ENCODE measurements at places on chromosomes 4 and X.
A peak's percentile ranks its signal among the peaks of the same experiment; 100 is the strongest.

DNA sequence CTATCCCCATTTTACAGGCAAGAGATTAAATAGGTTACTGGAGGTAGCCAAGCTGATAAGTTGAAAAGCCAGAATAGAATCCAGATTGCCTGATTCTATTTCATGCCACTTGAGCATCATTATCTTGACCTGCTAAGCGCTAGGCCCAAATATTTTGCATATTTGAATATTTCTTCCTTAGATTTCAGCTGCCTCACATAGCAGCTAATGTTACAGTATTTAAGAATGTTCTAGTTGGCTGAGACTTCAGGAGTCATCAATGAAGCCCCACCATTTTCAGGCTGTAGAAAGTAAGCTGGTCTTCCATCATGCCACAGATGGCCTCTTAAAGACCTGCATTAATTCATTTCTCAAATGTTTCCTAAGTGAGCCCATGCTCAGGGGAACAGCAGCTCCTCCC, 121.4 kb downstream of the SHROOM3 start:
- no peak for DNase-seq

- no peak for DNase-seq
These were observed 79.1 kb downstream of the NYX start for GRCh38 chrX:41526271-41526670.

- no peak for DNase-seq
These were observed 27.2 kb downstream of the OCIAD1 start for GRCh38 chr4:48858130-48858529.

DNA sequence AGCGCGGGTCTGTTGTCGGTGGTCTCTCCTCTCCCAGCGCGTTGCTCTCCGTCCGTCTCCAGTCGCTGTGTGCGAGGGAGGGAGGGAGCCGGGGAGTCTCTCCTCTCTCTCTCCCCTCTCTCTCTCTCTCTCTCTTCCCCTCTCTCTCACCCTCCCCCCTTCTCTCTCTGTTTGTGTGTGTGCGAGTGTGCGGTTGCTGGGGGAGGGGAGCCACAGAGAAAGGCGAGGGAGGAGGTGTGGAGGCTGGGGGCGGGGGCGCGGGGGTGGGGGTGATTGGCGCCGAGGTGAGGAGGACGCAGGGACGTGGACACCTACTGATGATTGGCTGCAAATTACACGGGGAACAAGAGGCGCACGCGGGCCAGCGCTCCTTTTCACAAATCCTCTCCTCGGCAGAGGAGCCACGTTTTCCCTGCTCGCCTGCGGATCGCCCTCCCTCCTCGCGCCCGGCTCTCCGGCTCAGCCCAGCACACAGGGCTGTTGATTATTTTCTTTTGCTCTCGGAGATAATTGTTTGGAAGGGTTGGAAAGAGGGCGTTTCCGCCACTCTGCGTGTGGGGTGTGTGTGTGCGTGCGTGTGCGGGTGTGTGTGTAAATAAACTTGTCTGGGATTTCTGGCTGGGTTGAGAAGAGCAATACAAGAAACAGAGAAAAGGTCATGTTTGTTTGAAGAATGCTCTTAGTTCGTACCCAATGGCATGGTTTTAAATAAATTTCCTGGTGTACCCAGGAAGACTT, at the start of gene CXXC4:
Gene CXXC4, minus strand, starts transcription at position 73 of the 738 bp plus-strand sequence. CDS start 3,092 bp downstream, outside the sequence.
- peak; percentile 25 for DNase-seq

DNA sequence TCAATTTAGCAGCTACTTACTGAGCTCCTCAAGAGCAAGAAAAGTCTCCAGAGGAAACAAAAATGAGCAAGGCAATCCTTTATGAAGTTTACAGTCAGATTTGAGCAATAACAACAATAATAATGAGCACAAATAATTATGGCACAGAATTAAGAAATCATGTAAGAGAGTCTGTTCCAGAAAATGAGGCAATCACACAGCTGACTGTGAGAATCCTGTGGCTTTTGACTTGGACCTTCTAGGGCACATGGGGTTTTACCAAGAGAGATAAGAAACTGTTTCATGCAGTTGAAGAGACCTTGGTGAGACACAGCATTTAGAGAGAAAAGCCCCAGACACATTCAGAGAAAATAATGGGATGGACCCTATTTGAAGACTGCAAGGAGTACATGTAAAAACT, 362.6 kb upstream of the MAGEB2 start:
- no peak for DNase-seq

DNA sequence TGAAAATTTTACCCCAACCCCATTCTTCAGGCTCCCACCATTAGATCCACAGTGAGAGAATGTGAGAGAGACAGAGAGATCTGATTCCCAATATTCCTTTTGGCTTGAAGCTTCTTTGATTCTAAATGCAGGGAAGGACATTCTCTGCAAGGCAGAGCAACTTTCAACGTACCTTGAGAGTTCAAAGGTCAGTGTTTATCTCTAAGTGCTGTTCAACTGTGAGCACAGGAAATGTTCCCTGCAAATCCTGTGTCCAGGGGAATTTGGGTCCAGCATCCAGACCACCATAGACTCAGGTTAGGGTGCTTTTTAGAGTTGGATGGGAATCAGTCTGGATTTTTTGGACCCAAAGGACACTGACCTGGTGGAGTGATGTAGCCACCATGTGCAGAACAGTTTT, 97.4 kb downstream of the NHS start:
- no peak for DNase-seq

DNA sequence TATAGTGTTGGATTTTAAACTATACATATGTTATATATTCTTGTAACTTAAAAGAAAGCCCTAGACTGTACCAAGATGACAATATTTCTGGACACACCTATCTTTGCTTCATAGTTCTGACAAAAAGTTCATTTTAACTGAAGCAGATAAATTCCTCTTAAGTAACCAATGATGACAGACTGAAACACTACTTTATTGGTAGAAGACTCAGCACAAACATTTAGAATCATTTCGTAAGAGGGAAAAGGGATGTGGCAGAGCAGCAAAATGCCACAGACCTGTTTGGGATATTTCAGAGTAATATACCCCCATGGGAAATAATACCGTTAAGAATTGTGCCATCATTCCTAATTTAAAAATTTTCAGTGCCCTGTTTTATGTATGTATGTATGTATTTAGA, 56.2 kb downstream of the APOO start:
- DNase-seq, result no peak

DNA sequence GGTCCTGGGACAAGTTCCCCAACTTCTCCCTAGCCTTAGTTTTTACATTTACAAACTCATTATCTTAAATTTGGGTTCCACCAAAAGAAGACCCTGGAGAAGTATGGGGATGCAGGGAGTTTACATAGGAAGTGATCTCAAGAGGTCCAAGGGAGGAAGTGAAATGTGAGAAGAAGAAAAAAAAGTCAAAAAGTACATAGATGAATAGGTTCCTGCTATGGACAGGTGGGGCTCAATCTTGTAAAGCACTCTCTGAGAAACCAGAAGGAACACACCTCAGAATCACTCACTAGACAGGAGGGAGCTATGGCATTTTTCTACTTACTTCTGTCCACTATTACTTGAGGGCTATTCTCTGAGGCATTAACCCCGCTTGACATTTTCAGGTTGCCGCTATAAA, 56.6 kb downstream of the ARHGAP6 start:
- DNase-seq, result no peak

- DNase-seq, result no peak
These were observed 49.3 kb downstream of the CBR4 start for GRCh38 chr4:168960716-168961115.

GRCh38 chr4:168863719-168864647, 146.1 kb downstream of the CBR4 start:
- DNase-seq, result no peak

DNA sequence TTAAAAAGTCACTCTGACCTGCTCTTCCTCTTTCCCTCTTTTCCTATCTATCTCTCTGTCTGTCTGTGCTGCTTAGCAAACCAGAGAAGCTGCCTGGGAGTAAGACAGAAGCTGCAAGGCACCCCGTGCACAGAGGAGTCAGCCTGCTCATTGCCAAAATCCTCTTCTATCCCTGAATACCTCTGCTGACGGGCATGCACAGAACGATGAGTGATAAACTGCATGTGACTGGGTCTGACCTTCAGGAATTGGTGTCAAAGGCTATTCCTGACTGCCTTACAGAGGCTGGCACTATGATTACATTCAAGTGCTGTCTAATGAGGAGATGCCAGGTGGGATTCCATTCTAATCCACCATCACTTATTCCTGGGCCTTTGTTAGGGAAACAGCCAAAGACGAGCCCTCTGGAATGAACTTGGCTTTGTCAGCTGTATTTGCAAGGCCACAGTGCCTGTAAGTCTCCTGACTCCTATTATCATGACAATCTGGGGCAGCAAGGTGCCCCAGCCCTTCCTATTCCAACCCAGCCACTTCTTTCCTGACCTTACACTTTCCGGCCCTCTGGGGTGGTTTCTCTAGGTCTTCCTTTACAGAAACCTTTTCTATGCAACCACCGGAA, 45.4 kb upstream of the CTAG2 start:
- DNase-seq, result no peak

DNA sequence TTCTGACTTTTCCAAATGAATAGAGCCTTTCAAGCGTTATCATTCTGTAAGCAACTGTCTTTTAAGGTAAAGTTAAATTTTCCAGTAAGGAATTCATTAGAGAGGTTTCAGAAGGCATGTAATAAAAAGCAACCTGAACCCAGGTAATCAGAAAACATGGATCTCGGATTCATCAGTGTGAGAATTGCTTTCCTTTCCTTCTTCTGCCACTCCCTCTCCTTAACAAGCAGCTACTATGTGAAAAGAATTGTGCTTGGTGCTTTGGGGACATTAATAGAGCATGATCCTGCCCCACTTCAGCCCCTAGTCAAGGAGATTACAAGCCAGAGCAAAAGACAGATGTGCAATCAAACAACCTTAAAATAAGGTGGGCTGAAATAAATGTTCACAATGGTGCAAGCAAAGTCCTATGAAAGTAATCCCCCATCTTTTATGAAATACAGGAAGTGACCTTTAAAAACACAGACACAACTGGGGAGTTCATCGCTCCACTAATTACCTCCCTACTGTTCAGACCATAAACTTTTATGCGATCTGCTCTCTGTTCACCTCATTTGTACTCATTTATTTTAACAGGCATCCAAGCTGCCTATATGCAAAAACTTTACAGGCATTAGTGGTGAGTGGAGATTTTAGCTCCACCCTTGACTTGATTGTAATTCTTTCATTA, 122.9 kb upstream of the RASGEF1B start:
- no peak for DNase-seq

DNA sequence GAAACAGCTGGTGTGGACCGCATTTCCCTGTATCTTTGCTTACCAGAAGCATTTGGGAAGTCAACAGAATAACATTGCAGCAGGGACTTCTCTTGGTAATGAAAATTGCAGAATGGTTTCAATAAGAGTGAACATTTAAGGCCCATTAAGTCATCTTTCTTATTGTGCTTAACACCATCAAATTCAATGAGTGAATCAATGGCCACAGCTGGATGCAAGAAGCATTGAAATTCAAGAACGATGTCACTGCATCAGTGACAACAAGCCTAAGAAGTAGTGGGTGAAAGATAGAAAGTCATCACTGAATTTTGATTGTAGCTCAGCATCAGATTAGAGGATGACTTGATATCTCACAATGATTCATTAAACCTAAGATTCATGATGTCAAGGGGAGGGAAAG, 93.9 kb upstream of the GPM6A start:
- no peak for DNase-seq

DNA sequence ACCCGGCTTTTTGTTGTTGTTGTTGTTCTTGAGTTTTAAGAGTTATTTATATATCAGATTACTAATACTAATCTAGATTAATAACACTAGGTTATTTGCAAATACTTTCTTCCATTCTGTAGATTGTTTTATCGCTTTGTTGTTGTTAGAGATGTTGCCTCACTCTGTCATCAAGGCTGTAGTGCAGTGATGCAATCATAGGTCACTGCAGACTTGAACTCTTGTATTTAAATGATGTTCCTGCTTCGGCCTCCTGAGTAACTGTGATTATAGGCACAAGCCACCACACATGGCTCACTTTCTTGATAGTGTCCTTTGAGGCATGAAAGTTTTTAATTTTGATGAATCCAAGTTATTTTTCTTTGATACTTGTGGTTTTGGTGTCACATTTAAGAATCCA, 129.0 kb downstream of the VSIG4 start:
- no peak for DNase-seq

DNA sequence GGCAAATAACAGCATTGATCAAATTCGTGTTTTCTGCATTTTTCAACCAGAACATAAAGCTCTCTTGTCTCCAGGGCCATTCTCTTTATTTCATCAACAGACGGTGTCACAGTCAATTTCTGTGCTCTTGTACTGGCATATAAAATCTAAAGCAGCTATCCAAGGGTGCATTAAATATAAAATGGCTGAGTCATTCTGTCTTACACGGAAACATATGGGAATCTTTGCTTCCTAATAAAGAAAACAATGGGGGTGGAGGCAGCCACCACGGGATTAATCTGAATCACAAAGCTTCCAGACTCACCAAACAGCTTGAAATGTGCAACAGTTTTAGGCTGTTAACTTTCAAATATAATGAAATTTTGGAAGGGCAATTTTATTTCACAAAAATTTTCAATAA, 132.6 kb downstream of the IL15 start:
- DNase-seq, result no peak

DNA sequence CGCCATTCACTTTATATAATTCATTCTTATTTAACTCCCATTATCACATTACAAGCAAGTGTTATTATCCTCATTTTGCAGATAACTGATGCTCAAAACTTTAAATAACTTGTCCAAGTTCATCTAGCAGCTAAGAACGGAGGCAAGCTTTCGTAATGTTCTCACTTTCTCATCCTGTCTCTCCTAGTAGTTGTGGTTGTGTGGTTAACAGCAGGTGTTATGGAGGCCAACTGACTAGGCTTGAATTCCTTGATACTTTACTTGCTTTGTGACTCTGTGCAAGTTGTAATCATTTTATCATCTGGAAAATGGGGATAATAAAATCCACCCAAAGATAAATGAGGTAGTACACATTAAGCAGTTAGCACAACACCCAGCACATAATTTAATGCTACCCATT, 109.9 kb upstream of the PTPN13 start:
- no peak for DNase-seq

DNA sequence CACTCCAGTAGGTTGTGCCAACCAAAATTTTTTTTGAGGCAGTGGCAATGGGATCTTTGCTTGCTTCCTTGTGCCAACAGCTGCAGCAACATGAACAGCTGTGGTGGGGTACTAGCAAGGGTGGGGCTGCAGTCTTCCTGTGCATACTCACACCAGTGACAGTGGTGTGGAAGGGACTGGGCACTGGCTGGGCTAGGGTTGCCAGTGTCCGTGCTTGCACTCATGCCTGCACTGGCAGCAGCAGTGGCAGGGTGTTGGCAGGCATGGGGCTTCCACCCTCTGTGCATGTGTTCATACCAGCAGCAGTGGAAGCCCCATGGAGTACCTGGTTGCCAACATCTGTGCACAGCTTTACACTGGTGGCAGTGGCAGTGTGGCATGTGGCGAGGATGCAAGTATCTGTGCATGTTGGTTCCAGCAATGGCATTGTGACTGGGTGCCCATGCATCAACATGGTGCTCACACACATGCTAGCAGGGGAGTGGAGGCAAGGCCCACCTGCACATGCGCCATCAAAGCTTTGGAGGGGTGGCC, 1312.6 kb downstream of the PCDH18 start:
- DNase-seq, result no peak

DNA sequence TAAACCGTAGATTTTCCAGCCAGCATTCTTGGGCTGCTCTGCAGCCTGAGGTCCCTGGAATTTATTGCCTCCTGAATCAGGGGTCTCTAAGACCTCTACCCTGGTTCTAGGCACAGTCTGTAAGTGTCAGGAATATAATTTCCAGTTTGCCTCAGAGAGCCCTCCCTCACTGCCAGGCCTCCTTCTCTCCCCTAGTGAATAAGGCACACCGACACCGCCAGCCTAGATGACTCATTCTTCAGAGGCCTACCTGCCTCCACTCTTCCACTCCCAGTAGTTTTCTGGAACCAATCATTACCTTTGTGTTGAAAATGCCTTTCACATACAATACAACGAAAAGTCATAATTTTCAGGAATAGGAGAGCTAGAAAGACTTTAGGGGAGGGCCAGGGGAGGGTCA, 50.3 kb upstream of the ARHGEF9 start:
- no peak for DNase-seq

All from central memory CD4-positive, alpha-beta T cell (primary cell).